CD4-positive, alpha-beta T cell treated with Interleukin-4 for 1 hour (primary cell): ENCODE measurements at places on chromosomes 5 and 9.

DNA sequence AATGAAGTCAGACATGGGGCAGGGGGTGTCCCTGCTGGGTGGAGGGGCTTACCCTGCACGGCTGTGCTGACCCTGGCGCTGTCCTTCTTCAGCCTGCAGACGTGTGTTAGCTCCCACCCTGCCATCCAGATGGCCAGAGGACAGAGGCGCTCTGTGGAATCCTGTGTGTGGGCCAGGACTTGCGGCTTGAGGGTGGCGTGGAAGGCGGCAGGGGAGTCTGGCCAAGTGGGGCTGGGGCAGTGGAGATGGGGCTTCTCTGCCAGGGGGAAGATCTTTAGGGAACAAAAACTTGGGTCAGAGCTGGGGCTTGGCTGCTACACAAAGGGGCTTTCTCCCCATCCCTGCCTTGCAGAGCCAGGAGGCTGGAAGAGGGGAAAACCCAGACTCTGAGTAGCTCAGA lies 46.5 kb upstream of the SYNPO start:
- no peak for DNase-seq

- no peak for DNase-seq
Observed at GRCh38 chr9:135976531-135976930, 15.4 kb upstream of the UBAC1 start.

DNA sequence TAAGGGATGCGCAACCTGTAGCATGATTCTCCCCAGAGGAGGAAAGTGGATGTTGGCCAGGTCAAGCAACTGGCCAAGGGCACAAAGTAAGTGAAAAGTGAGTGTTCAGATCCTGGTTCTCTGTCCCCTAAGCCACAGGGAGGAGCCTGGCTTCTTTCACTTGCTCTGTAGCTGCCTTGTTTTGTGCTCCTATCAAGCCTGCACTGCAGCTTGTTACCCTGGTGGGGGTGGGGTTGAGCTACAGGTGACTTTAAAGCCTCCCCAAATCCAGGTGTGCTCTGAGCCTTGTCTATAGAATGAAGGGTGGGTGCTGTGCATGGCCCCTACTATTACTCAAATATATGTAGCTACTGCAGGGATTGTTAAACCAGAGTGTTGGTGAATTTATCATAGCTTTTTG lies 32.9 kb downstream of the RALGPS1 start:
- peak; percentile 7 for DNase-seq

- DNase-seq = peak; percentile 69
Observed at GRCh38 chr5:179793468-179794139, at the start of gene LTC4S. Gene LTC4S, plus strand, starts transcription at chr5:179793986. Its CDS starts 95 bp downstream, at chr5:179794081.

- DNase-seq = no peak
Observed at GRCh38 chr5:150632305-150633160, 7.9 kb upstream of the SYNPO start.

GRCh38 chr5:114249823-114250222 lies 112.0 kb upstream of the KCNN2 start:
- no peak for DNase-seq

DNA sequence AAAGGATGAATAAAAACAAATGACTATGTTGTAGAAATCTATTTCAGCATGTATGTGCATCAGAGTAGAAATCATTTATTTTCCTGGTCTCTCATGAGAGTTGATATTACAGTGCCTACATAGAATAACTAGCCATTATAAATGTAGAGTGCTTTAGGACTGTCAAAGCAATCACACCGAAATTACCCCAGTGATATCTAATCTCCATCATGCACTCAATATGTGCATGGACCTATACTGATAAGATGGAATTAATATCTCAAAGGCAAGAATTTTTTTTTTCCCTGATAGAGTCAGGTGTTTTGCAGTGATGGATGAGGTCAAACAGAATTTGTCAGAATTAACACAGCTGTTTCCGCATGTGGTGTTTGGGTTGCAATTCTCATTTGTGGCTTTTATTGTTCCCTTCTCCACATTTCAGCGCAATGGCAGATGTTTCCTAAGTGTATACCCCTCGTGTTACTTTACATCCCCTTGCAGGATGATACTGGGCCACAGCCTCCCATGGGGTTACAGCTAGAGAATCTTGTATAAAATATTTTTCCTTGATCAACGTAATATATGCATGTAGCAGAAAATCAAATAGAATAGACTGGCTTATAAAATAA lies 298.8 kb downstream of the RASEF start:
- DNase-seq = no peak
